Inflammatory macrophage (primary cell): ENCODE measurements at places on chromosomes 6 and 20.

- peak; percentile 50 for DNase-seq
Observed at GRCh38 chr20:36465109-36466080, 75.9 kb upstream of the MYL9 start.

- no peak for DNase-seq
Observed at GRCh38 chr6:131362070-131362469, 211.0 kb upstream of the ARG1 start.

DNA sequence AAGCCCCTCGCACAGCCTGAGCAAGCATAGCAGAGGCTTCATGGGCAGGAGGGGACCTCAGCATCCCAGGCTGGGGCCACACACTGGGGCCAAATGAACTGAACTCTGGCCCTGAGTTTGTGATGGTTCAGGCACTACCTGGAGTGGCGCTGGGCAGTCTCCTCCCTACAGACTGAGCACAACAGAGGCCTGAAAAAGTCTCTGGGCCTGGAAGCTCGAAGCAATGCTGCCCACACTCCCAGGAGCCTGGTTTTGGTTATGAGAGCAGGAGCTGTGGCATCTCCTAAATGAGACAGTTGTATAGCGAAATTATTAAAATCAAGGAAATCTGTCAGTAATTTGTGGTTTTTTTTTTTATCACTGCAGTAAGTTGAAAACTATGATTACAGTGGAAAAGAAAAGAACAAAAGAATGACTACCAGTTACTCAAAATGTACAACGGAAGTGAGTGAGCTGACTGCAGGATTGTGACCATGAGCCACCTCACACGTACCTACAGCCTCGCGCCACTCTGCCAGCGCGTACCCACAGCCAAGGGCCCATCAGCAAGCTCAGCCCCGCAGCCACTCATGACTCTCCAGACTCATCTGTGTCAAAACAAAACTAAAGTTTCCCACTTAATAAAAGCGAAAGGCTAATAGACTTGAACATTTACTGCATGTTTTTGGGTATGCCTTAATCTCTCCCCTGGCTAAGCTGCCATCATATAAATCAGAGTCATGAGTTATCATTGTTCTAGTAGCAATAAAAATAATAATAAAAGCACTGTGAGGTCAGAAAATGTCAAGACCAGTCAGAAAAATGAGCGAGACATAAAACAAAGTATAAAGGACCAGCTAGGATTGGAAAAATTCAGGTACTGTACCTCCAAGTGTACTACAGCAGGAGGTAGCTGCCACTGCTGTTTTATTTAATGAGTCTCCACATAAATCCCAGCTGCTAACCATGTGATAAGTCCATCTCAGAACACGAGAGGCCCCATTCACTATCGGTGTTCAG lies 177.0 kb downstream of the FOXC1 start:
- no peak for DNase-seq

- no peak for DNase-seq
Observed at GRCh38 chr20:34945315-34946077, 10.1 kb downstream of the GSS start.

DNA sequence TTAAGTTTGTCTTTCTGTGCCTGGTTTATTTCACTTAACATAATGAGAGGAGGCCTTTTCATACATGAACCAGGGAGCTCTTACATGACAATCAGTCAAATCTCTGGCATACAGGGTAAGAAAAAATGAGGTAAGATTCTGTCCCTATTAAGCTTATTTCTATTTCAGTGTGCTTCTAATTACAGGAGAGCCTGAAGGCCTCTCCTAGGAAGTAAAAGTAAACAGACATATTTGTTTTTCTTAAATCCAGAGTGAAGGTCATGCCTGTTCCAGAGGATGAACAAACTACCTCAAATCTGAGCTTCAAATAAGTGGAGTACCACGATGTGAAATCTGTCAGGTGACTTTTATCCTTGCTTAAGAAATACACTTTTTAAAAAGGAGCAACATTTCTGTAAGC lies 72.6 kb downstream of the POPDC3 start:
- no peak for DNase-seq

DNA sequence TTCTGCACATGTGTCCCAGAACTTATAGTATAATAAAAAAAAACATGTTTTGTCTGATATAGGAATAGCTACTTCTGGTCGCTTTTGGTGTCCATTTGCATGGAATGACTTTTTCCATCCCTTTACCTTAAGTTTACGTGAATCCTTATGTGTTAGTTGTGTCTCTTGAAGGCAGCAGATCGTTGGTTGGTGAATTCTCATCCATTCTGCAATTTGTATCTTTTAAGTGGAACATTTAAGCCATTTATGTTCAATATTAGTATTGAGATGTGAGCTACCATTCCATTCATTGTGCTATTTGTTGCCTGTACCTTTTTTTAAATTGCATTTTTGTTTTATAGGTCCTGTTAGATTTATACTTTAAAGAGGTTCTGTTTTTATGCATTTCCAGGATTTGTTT lies 55.1 kb upstream of the PHIP start:
- no peak for DNase-seq

- DNase-seq = peak; percentile 7
Observed at GRCh38 chr6:46491628-46492547, 639 bp upstream of the RCAN2 start.
